ENCODE measurements at places on chromosomes 11 and 22.

DNA sequence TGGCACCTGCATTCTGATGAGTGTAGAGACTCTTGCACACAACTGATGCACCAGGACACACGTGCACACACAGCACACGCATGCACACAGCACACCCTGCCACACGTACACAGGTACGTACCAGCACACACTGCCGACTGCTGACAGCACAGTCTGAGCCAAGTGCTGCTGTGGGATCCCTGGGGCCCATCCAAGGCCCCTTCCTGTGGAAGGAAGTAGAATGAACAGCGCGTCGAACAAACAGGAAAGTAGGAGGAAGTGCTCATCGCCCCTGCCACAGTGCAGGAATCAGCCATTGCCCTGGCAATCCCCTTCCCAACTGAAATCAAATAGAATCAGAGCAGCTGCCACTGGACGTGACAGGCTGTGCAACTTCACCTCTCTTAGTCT lies 57.9 kb downstream of the CD82 start:
- DNase-seq = peak; percentile 8

GRCh38 chr22:19940536-19941364 lies 822 bp upstream of the COMT start:
- no peak for DNase-seq

DNA sequence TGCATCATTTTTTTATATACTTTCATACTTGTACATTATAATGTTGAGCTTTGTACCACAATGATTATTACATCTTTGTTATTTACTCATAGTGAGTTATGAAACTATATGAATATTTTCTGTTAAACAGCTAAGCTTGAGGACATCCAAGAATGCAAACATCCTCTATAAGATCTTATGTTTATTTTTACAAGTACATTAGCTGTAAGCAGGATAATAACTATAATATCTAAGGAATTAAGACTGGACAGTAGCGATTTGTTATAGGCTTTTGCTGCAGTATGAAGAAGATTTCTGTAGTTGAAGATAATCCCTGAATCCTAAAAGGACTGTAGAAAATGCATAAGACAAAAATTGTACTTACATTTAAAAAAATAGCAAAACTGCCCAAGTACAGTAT lies 176.0 kb downstream of the METTL15 start:
- DNase-seq = no peak

DNA sequence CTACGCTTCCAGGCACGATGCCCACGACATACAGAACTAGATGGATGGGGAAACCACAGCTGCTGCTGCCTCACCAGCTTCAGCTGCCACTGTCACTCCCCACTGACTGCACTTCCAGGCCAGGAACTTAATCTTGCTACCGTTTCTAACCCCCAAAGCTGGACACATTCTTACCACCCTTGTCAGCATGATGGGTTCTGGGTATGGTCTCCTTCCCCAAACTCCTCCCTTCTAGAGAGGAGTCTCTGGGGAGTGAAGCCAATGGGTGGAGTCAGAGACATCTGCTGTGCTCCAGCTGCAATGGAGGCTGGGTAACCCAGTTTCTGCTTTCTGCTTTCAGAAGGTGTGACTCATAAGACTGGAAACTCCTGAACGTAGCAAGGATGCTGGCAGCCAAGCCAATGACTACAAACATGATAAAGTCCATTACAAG lies 87.0 kb upstream of the THY1 start:
- no peak for DNase-seq

DNA sequence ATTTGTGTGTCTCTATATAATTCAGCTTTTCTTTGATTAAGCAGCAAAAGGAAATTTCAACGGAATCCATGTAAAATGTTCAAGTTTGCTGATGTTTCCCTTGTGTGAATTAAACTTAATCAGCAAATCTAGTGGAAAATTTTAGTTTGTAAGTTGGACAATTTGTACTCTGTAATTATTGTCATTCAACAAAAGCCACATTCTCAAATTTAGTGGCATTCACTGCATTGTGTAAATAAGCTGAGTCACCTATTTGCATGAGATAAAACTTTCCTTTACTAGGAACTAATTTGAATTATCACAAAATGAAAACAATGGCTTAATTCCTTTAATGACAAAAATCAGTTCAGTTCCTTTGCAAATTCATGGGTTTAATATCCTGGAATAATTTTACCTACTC lies 784.2 kb upstream of the CCDC179 start:
- no peak for DNase-seq

DNA sequence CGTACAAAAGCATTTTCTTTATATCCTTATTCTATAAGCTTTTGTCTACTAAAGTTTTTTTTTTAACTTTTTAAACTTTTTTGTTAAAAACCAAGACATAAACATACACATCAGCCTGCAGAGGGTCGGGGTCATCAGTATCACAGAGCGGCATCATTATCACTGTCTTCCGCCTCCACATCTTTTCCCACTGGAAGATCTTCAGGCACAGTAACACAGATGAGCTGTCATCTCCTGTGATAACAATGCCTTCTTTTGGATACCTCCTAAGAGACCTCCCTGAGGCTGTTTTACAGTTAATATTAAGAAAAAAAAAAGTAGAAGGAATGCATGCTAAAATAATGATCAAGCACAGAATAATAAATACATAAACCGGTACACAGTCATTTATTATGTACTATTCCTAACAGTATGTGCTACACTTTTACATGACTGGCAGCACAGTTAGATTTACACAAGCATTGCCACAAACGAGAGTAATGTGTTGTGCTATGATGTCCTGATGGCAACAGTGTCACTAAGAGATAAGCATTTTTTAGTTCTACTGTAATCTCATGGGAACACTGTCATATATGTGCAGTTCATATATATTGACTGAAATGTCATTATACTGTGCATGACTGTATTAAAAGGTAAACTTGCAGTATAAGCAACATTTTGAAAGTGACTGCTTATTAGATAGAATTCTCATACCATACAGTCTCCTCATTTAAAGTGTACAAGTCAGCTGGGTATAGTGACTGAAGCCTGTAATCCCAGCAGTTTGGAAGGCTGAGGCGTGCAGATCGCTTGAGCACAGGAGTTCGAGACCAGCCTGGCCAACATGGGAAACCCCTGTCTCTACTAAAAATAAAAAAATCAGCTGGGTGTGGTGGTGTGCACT lies 58.6 kb downstream of the KDM2A start:
- no peak for DNase-seq

- no peak for DNase-seq
These were observed 127.2 kb downstream of the MAML2 start for GRCh38 chr11:96215826-96216225.

- no peak for DNase-seq
These were observed 250.1 kb downstream of the DDX10 start for GRCh38 chr11:108914981-108915380.

GRCh38 chr11:80719292-80719646 lies 1278.4 kb upstream of the TENM4 start:
- DNase-seq = no peak

DNA sequence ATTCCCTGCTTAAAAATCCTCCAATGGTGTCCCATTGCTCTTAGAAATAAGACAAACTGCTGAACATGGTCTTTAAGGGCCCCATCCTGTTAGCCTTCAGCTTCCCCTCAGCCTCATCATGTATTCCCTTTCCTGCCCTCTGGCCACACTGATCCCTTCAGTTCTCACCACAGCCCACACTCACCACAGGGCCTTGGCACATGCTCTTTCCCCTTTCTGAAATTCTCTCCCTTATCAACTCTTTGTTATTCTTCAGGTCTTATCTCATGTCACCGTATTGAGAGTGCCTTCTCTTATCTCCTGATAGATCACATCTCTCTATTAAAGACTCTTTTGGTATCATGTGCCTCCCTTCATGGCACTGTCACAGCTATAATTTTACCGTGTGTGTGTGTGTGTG lies 167.8 kb upstream of the MPPED2 start:
- no peak for DNase-seq

GRCh38 chr11:133326849-133327248 lies 205.5 kb downstream of the OPCML start:
- DNase-seq = no peak

GRCh38 chr11:45844822-45845578 lies 2.3 kb upstream of the CRY2 start:
- no peak for DNase-seq

GRCh38 chr11:6542727-6543126 lies 45.6 kb downstream of the DNHD1 start:
- no peak for DNase-seq

GRCh38 chr22:45726081-45726480 lies 54.4 kb downstream of the ATXN10 start:
- DNase-seq = no peak

GRCh38 chr11:93654226-93654625 lies 7.3 kb upstream of the CEP295 start:
- DNase-seq = no peak

GRCh38 chr22:30390974-30391691 lies 3.9 kb upstream of the RNF215 start:
- DNase-seq = peak; percentile 82

GRCh38 chr11:36266767-36267166 lies 22.5 kb downstream of the COMMD9 start:
- no peak for DNase-seq

DNA sequence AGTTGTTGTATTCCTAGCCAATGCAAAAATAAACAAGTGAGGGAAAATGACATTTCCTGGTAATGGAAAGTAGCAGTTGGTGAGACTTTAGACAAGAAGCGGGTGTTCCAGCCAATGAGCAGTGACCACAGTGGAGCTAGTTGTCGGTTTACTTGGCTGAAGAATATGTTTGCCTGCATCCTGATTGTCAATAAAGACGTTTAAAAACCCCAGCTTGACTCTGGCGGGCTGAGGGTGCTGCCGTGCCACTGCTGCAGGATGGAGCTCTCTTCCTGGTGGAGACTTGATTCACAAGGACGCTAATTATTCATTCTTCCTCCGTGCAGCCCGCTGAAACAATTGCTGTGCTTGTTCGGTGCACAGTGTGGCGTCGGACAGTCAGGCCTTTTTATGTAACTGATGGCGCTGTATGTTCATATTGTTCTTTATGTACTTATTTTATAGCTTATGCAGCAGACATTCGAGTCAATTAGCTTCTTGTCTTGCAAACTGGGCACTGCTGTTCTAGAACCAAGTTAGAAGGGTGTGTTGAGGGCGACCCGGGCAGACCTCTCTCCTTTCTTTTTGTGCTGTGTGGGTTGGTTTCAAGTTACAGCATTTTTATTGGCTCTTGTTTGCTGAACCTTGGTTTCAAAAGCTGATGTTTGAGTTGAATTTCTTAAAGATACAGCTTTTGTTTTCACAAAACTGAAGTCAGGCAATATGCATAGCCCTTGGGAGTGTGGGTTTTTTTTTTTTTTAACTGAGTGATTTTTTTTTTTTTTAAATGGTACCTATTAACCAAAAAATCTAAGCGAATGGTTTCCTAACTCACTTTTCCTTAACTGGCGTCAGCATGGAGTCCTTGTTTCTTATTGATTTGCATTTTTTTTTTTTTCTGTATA lies 153.9 kb downstream of the TEAD1 start:
- no peak for DNase-seq

DNA sequence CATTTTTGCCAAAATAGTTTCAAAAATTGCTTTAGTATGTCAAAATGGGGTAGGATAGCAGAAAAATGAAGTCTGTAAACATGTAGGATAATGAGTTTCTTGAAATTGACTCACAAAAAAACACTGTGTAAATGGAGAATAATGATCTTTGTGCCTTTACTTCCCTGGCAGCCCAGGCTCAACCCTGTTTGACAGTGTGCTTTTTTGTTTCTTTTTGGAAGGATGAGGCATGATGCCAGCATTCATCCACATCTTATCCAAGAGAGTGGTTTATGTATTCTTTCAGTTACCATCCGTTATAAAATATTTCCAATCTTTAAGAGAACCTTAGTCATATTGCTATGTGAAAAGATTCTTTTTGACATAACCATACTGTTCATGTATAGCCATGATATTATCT lies 70.6 kb downstream of the ARHGAP42 start:
- DNase-seq = no peak

GRCh38 chr22:46065691-46066454 lies 84.5 kb upstream of the PPARA start:
- no peak for DNase-seq

DNA sequence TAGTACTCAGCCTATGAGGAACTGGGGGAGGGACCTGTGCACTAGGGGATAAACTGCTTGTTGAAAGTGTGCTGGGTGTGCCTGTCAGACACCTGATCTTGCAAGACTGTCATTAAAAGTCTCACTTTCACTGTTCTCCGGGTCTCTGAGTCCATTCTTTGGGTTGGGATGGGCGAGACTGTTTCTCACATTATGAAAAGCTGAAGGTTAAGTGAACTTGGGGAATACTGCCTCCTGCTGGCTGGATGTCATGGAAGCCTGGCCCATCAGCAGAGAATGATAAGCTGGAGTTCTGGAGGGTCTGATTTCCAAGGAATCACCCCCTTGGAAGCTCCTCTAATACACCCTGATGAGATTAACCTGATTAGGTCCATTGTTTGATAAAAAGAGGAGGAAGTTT lies 9.0 kb upstream of the VPREB1 start:
- DNase-seq = peak; percentile 47

- DNase-seq = no peak
These were observed 32.2 kb downstream of the C11orf91 start for GRCh38 chr11:33668468-33668825.

- no peak for DNase-seq
These were observed 19.6 kb upstream of the LIMK2 start for GRCh38 chr22:31192513-31192912.

GRCh38 chr11:128513915-128514681 lies 73.3 kb downstream of the ETS1 start:
- no peak for DNase-seq

GRCh38 chr11:35337136-35337913 lies 82.0 kb downstream of the SLC1A2 start:
- DNase-seq = no peak

GRCh38 chr11:103683576-103683975 lies 352.9 kb upstream of the DDI1 start:
- DNase-seq = no peak

GRCh38 chr11:131664816-131665215 lies 294.4 kb downstream of the NTM start:
- no peak for DNase-seq

- DNase-seq = no peak
These were observed 73.7 kb upstream of the KIRREL3 start for GRCh38 chr11:127074151-127074761.

GRCh38 chr11:44904261-44905020 lies 46.2 kb downstream of the TP53I11 start:
- DNase-seq = no peak

GRCh38 chr11:128933481-128934178 lies 9.0 kb downstream of the TP53AIP1 start:
- no peak for DNase-seq

DNA sequence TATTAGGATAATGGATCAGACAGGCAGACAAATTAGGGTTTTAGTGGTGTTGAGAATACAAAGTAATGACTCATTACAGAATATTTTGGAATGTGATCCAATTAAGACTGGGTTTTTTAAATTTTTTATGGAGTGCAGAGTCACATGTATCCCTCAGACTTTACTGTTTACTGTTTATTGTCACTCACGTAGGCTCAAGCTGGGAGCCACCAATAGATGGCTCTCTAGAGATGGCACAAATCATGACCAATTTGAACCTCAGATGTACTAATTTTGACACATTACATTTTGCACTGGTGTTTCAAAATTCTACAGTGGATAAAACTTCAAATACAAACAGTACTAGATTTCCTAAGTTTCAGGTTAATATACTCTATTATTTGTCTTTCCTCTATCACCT lies 53.6 kb upstream of the ANO3 start:
- no peak for DNase-seq
